ENCODE measurements at places on chromosomes 2 and 18. TPM values are rescaled to one million over a fixed set of nuclear protein-coding genes. Genes with fewer than 3 reads are reported as not detected.

- DNase-seq = no peak
These were observed 28.6 kb downstream of the SNTG2 start for GRCh38 chr2:979069-979928.

DNA sequence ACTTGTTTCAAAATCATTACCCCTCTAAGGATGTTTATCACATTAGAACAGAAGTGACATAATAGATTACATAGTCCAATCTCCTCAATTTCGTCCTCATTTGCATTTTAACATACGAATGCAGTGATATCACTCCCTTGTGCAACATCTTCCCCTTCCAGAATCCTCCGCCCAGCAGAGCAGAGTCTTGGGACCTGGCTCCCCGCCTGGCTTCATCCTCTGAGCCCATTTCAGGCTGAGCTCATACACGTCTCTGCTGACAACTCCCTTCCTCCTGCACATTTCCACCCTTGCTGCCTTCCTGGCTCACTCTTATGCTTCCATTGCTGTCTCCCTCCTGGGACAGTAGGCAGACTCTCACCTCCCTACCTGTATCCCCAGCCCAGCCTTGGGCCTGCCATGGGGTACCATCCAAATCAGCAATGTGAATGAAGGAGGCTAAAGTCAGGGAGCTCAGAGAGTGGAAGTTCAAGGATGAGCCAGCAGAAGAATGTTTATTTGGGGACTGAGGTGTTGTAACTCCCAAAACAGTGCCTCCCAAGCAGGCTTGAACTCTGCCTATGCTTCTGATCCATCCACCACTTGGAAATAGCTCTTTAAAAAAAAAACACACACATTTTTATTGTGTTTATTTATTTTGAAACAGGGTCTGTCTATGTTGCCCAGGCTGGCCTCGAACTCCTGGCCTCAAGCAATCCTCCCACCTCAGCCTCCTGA is 165.2 kb downstream of the TMEM200C start:
- no peak for DNase-seq

DNA sequence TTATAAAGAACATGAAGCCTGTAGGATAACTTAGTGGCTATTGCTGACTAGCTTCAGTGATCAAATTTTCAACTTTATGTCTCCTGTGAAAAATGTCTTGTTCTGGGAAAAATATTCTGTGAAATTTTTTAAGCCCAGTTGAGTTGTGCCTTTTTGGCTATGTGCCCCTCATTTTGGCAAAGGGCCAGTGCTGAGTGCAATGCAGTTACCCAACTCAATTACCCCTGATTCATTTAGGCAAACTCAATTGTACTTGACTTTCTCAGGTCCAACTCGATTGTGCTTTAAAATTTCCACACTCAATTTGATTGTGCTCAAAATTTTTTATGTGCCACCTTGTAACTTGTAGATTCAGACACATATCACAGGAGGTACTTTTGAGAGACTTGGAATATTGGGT is 548.8 kb upstream of the NRP2 start:
- DNase-seq = no peak

DNA sequence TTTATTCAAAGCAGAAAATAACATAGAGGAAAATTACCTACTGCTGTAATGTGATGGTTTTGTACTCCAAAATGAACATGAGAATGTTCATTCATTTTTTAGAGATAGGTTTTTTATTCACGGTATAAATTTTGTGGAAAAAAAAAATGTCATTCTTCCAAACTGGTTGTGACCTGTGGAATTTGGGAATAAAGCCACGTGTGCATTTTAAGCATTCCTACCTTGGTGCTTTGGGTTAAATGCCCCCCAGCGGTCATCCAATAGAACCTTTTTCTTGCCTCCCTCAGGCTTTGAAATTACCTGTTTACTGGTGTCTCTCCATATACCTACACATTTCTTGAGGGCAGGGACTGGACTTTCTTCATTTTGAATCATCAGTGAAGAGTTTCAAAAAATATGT is 740.7 kb downstream of the DPP10 start:
- DNase-seq = no peak

DNA sequence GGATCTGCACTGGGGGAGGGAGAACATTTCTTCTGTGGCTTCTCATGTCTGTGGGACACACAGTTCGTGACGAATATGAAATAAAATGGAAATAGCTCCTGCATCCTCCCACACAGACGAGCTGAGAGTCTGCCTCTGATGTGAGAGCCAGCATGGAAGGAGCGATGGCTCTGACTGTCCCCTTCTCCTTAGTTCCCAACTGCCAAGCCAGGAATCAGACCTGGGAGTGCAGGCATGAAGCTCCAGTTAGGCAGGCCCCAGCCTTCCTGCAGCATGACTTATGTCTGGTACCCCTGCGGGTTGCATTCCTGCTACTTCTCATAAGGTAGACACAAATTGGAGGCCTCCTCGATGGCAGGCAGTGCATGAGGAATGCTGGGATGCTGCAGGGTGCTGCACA is 56.2 kb downstream of the PRKCE start:
- DNase-seq = no peak

DNA sequence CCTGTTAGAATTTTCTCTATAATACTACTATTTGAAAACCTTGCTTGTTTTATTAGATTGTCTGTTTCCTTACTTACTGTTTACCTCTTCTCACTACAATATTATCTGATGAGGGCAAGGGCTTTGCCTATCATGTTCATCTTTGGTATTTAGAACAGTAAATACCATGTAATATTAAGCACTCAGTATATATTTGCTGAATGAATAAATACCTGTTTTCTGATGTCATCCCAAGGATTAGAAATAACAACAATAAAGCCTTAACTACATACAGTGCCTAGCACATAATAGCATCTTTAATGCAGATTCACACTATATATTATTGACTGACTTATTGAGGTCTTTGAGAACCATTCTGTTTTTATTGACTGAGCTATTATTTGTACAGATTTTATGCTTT is 142.1 kb downstream of the TMEM247 start:
- no peak for DNase-seq

GRCh38 chr2:178635897-178636296 is 155.6 kb downstream of the PLEKHA3 start:
- DNase-seq = no peak

- DNase-seq = no peak
These were observed 509.7 kb downstream of the TDRD15 start for GRCh38 chr2:21633466-21633865.

POTEJ gene
- total RNA-seq = 0.45 TPM

CACNB4 gene
- 75.6 TPM for total RNA-seq

PHLPP1 gene
- total RNA-seq = 23.5 TPM

Data from cerebellum (tissue), 4 donors.